ENCODE measurements at places on chromosomes 2 and 18. TPM values are rescaled to one million over a fixed set of nuclear protein-coding genes. Genes with fewer than 3 reads are reported as not detected.

The RBM43 gene
- total RNA-seq = 3.6 TPM

The ALPI gene
- not detected for total RNA-seq

The CMPK2 gene
- total RNA-seq = 30.0 TPM

The DLGAP1 gene
- 1.1 TPM for total RNA-seq

The FAM136A gene
- total RNA-seq = 67.7 TPM

The POTEC gene
- total RNA-seq = not detected
